Fibroblast of lung (primary cell): ENCODE measurements at places on chromosomes 4 and X. TPM values are rescaled to one million over a fixed set of nuclear protein-coding genes. Genes with fewer than 3 reads are reported as not detected.
A peak's percentile ranks its signal among the peaks of the same experiment; 100 is the strongest.

DNA sequence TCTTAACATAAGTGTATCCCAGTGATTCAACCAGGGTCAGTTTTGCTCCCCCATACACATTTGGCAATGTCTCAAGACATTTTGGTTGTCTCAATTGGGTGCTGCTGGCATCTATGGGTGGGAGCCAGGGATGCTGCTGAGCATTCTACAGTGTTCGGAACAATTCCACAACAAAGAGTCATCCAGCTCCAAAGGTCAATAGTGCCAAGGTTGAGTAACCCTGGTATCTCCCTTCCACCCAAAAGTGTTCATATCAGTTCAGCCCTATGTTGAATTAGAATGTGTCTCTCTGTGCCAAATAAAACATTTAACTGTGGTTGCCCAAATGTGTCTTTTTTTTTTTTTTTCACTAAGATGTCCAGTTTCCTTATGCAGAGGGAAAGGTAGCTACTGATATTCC lies 129.4 kb upstream of the RAI2 start:
- H3K27ac ChIP-seq: no peak overlapping the region
- H3K4me3 ChIP-seq: no peak overlapping the region
- no peaks in the 10 kb centered on the region for H3K27me3 ChIP-seq

DNA sequence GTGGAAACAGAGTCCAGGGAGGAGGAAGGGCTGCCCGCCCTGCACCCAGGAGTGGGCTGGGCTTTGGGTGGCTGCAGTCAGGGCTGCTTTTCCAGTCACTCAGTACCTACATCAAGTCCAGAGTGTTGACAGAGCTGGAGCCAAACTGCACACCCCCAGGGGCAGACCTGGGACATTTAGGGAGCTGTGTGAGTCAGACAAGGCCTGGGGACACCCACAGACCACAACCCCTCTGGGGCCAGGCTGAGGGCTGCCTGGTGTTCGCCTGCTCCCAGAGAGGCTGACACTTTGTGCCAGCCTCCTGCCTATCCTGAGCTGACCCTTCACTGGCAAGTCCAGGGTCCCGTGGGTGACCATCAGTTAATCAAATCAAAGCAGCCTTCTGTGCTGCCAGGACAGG lies 240.0 kb downstream of the BCOR start:
- no peaks in the 10 kb centered on the region for H3K27me3 ChIP-seq
- no peak overlapping the region for H3K4me3 ChIP-seq
- no peak overlapping the region for H3K27ac ChIP-seq
- no peak for DNase-seq
- no peaks in the 10 kb centered on the region for H3K36me3 ChIP-seq

DNA sequence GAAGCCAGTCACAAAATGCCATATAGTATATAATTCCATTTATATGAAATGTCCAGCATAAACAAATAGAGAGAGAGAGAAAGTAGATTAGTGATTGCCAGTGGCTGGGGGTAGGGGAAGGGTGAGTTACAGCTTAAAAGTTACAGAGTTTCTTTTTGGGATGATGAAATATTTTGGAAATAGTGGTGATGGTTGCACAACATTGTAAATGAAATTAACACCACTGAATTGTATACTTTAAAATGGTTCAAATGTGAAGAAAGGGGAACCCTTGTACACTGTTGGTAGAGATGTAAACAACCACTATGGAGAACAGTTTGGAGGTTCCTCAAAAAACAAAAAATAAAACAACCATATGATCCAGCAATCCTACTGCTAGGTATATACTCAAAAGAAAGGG lies 131.2 kb upstream of the GPC4 start:
- no peak overlapping the region for H3K27ac ChIP-seq
- H3K4me1 ChIP-seq: no peaks in the 10 kb centered on the region
- H3K36me3 ChIP-seq: no peaks in the 10 kb centered on the region
- H3K27me3 ChIP-seq: no peaks in the 10 kb centered on the region
- peak; percentile 59 for DNase-seq
- H3K4me3 ChIP-seq: no peak overlapping the region

DNA sequence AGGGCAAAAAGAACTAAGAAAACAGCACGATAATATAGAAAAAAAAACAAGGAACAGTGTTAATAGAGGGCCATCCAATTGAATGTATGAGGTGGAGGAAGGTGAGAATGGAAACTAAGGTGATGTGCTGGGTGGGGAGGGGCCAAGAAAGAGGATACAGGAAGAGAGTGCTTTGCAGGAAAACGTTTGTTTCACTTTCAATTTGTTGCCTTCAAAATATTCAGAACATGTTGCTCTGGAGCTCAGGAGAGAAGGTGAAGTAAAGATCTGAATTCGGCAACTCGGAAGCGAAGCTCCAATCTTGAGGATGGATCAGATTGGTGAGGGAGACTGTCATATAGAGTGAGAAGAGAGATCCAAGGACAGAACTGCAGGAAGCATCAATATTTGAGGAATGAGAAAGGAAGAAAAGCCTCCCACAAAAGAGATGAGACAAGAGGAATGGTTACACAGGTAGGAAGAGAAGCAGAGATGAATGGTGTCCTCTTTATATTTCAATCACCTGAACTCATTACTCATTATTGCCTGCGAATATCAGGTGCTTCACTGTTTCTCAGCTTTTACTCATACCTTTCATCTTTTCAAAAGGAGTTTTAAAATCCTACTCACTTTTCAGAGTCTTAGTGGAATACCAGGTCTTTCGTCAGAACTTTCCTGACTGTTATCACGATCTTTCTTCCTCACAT lies 14.7 kb upstream of the SEC24D start:
- peak overlapping the region; percentile 72 for H3K4me3 ChIP-seq
- H3K27ac ChIP-seq: no peak overlapping the region
- peaks cover 2% of the 10 kb centered on the region for H3K4me1 ChIP-seq
- no peaks in the 10 kb centered on the region for H3K27me3 ChIP-seq
- no peak for DNase-seq

DNA sequence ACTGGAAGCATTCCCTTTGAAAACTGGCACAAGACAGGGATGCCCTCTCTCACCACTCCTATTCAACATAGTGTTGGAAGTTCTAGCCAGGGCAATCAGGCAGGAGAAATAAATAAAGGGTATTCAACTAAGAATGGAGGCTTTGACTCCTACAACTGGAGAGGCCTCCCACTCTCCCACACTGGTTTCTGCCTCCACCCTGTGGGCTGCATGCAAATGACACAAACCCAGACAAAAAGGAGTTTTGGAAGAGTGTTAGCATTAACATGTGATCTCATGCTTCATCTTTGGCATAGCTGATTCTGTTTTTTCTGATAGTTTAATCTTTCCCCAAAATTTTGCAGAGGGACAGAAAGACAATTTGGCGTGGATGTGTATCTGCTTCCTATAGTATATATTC lies 80.8 kb upstream of the IQCM start:
- no peak overlapping the region for H3K27ac ChIP-seq
- DNase-seq: peak; percentile 53
- no peak overlapping the region for H3K4me3 ChIP-seq
- H3K4me1 ChIP-seq: no peaks in the 10 kb centered on the region

DNA sequence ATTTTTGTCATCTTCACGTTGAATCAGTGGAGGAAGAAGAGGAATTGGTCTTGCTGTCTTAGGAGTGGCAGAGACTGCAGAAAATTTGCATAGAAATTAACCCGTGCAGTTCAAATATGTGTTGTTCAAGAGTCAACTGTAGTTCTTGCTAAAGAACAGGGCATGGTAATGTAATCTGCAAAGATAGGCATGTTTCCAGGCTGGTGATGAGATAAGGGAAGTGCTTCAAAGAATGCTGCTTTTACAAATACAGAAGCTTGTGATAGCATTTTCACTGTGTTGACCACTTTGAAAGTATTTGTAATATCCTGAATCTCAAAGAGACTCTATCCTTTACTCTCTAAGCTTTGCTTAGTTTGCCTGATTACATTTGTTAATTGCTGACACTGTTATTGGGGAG lies 60.1 kb downstream of the PRRG1 start:
- no peak for DNase-seq
- no peaks in the 10 kb centered on the region for H3K27me3 ChIP-seq
- H3K27ac ChIP-seq: no peak overlapping the region
- H3K4me3 ChIP-seq: no peak overlapping the region

DNA sequence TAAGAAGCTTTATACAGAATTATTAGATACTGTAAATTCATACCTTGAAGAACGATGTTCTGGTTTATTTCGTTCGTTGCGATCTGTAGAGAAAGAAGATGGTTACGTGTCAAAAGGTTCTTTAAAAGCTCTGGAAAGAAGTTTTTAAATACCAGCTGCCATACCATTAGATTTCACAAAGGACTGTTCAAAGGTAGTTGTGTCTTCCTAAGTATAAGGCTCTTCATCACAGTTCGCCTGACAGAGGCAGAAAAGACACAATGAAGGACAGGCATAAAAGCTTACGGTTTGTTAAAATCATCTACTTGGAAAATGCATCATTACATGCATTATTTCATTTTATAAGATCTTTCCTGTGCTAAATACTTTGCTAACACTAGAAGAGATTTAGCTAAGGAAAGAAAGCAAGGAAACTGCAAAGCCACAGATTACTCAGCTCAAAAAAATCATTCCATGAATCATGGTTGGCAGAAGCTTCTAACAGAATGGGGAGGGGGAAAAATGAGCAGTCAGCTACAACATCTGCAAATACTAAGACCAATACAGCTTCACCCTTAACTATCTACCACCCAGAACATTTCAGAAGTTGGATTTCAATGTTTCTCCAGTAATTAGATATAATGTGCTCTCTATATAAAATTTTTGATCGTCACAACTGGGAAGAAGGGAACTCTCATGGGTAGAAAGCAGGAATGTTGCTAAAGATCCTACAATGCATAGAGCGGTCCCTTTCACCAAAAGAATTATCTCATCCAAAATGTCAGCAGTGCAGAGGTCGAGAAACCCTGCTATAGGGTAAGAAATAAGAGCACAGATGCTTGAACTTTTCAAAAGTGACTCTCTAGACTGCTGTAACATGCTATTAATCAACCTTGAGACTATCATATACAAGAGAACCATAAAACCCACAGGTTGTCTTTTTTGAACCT lies 50.7 kb upstream of the PRSS48 start:
- peak overlapping the region; percentile 95 for H3K4me3 ChIP-seq
- H3K27ac ChIP-seq: peak overlapping the region; percentile 88
- peaks cover 11% of the 10 kb centered on the region for H3K4me1 ChIP-seq
- H3K36me3 ChIP-seq: no peaks in the 10 kb centered on the region

DNA sequence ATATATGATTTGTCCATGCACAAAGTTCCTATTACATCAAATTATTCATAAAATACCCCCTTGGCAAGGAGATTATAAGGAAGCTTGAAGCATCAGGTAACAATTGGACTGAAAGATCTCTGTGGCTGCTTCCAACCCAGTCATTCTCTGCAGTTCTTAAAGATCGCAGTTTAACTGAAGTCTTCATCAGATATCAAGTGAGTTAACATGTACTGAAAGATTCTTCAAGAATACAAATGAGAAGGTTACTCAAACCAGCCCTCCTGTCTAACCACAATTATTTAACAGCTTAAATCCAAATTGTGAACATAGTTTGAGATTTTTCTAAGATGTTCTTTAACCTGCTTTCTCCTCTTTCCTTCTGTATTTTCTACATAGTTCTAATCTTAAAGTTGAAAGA lies 56.1 kb downstream of the SLC10A7 start:
- DNase-seq: no peak
- H3K27me3 ChIP-seq: no peaks in the 10 kb centered on the region
- no peak overlapping the region for H3K4me3 ChIP-seq
- no peak overlapping the region for H3K27ac ChIP-seq

DNA sequence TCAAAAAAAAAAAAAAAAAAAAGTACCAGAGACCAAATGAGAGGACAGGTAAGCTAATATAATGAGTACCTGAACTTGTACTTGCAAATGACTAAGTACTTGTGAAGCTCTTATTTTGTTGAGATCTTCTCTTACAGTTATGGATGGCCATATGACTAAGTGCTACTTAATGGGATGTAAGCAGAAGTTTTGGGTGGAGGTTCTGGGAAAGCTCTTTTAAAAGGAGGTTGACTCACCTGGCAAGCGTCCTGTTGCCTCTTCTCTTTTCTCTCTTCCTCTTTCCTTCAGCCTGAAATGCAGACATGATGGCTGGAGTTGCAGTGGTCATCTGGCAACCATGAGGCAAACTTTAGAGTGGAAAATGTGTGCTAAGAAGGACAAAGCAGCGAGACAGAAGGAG lies 36.9 kb upstream of the MED14 start:
- H3K36me3 ChIP-seq: no peaks in the 10 kb centered on the region
- H3K4me1 ChIP-seq: no peaks in the 10 kb centered on the region
- H3K27me3 ChIP-seq: no peaks in the 10 kb centered on the region
- DNase-seq: peak; percentile 27

The BMPR1B gene
- 0.17 and 0.26 TPM in 2 replicates for total RNA-seq

The ARHGAP36 gene
- total RNA-seq: not detected in 2 replicates

The PCDH10 gene
- total RNA-seq: 0.26 and 0.66 TPM in 2 replicates

- H3K27ac ChIP-seq: no peak overlapping the region
- H3K4me1 ChIP-seq: no peaks in the 10 kb centered on the region
- H3K4me3 ChIP-seq: no peak overlapping the region
- no peaks in the 10 kb centered on the region for H3K36me3 ChIP-seq
- DNase-seq: no peak
Observed at GRCh38 chrX:24574743-24575142, 72.4 kb downstream of the PCYT1B start.

GRCh38 chr4:125169192-125169591 lies 145.6 kb upstream of the FAT4 start:
- H3K36me3 ChIP-seq: no peaks in the 10 kb centered on the region
- H3K4me1 ChIP-seq: no peaks in the 10 kb centered on the region
- no peak overlapping the region for H3K27ac ChIP-seq
- no peak overlapping the region for H3K4me3 ChIP-seq

GRCh38 chrX:133776072-133776471 lies 209.3 kb downstream of the GPC3 start:
- no peaks in the 10 kb centered on the region for H3K36me3 ChIP-seq
- peak; percentile 9 for DNase-seq
- no peaks in the 10 kb centered on the region for H3K27me3 ChIP-seq
- H3K27ac ChIP-seq: no peak overlapping the region
- H3K4me3 ChIP-seq: no peak overlapping the region
- H3K4me1 ChIP-seq: no peaks in the 10 kb centered on the region

- H3K4me3 ChIP-seq: no peak overlapping the region
- no peaks in the 10 kb centered on the region for H3K27me3 ChIP-seq
- no peaks in the 10 kb centered on the region for H3K4me1 ChIP-seq
- H3K36me3 ChIP-seq: no peaks in the 10 kb centered on the region
- no peak for DNase-seq
Observed at GRCh38 chrX:95949588-95949987, 735.1 kb upstream of the DIAPH2 start.

- DNase-seq: no peak
- H3K27me3 ChIP-seq: no peaks in the 10 kb centered on the region
- no peaks in the 10 kb centered on the region for H3K4me1 ChIP-seq
- no peak overlapping the region for H3K27ac ChIP-seq
- H3K4me3 ChIP-seq: no peak overlapping the region
Observed at GRCh38 chr4:91319556-91320268, 984.1 kb upstream of the GRID2 start.

DNA sequence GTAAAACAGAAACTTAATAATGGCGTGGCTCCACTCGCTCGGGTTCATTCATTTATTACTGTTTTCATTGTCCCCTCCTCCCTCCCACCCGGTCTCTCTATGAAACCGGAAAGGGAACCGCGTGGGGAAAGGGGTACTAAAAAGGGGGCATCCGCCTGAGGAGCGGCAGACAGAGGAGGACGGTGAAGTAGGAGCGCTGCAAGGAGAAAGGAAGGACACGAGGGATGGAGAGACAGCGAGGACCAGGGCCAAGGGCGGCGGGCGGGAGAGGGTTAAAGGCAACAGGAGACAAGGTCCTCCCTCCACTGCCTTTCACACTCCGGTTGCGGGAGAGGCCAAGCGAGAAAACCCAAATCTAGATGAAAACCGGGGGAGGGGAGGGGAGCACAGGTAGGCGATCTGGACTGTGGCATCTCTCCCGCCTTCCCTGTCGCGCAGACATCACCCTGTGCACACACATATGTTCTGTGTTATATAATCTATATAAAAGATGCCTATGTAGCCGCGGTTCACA lies 829 bp downstream of the ELOVL6 start:
- no peaks in the 10 kb centered on the region for H3K36me3 ChIP-seq
- no peaks in the 10 kb centered on the region for H3K27me3 ChIP-seq
- peak overlapping the region; percentile 89 for H3K4me3 ChIP-seq
- H3K27ac ChIP-seq: peak overlapping the region; percentile 77
- H3K4me1 ChIP-seq: peaks cover 11% of the 10 kb centered on the region
